ENCODE measurements at places on chromosomes 11 and 22. TPM values are rescaled to one million over a fixed set of nuclear protein-coding genes. Genes with fewer than 3 reads are reported as not detected.

Gene MYBPC3
- 0.10 TPM for total RNA-seq

Gene SIK3
- total RNA-seq: 10.1 TPM

Gene KRTAP5-9
- not detected for total RNA-seq

Gene MEI1
- total RNA-seq: not detected

Gene B4GALNT4
- 21.3 TPM for total RNA-seq

Gene MUC6
- total RNA-seq: 0.01 TPM

Gene BATF2
- 0.93 TPM for total RNA-seq

Gene IL17REL
- total RNA-seq: not detected

Gene OR5P2
- not detected for total RNA-seq

Gene LRRC75B
- 8.8 TPM for total RNA-seq

Gene HEPN1
- total RNA-seq: not detected

Gene CAPRIN1
- 168 TPM for total RNA-seq

Gene SGSM1
- total RNA-seq: 0.23 TPM

Gene IGSF22
- total RNA-seq: not detected

Gene CCDC73
- 0.06 TPM for total RNA-seq

Gene TUB
- 8.9 TPM for total RNA-seq

Gene RBMXL2
- not detected for total RNA-seq

Gene HMOX1
- 935 TPM for total RNA-seq

Gene FIBIN
- total RNA-seq: not detected

Gene CTTN
- total RNA-seq: 224 TPM

Gene LGALS1
- total RNA-seq: 1,194 TPM

Gene OR52I2
- total RNA-seq: not detected

Gene MS4A12
- not detected for total RNA-seq

Gene GPR83
- 0.07 TPM for total RNA-seq

Gene BRSK2
- total RNA-seq: 6.8 TPM

Gene GGTLC2
- total RNA-seq: not detected

Gene MS4A8
- not detected for total RNA-seq

Gene CCDC88B
- total RNA-seq: 12.8 TPM

Gene OR51I2
- total RNA-seq: not detected

Gene UBQLNL
- total RNA-seq: not detected

Gene PAMR1
- total RNA-seq: not detected

Gene CBLIF
- total RNA-seq: not detected

Gene APOA4
- total RNA-seq: not detected

All from A549 treated with DMSO at 1 μM for 4 hours (cell line).